ENCODE measurements at places on chromosomes 6 and 20.

DNA sequence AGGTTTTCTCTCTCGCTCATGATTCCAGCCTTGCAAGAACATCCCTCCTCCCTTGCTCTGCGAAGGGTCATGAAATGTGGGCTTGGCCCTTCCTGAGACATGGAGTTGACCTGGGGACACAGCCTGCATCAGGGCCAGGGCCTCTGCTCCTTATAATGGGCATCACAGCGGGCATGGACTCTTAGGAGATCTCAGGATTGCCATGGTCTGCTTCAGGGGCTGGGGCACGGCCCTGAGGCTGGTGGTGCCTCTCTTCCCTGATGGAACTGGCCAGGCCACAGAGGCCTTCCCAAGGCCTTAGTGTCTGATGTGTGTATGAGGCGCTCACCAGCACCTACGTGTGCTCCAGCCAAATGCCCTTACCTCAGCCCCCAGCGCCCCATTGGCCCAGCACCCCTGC, 23.9 kb downstream of the ENTPD6 start:
- DNase-seq = no peak

- no peak for DNase-seq
Measured at GRCh38 chr6:137089305-137089704, 44.5 kb upstream of the IL20RA start.

GRCh38 chr6:147099974-147100373, 104.2 kb upstream of the STXBP5 start:
- DNase-seq = peak; percentile 32

DNA sequence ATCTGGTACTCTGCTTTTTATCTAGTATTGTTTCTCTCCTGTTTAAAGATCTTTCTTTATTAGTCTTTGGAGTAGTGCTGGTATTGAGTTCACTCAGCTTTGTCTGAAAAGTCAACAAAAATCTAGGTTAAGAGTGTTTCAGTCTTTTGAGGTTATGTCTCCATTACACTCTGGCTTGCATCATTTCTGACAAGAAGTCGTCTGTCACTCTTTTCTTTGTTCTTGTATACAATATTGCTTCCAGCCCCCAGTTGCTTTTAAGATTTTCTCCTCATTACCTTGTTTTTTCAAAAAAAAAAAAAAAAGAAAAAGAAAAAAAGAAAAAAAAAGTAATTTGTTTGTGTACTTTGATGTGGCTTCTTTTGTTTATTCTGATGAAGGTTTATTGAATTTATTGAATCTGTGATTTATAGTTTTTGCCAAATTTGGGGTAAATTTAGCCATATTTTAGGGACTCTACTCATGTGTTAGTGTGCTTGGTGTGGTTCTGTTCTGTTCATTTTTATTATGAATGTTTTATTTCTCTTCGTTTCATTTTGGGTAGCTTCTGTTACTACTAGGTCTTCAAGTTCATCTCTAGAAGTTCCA, 408.9 kb downstream of the CDKAL1 start:
- no peak for DNase-seq

DNA sequence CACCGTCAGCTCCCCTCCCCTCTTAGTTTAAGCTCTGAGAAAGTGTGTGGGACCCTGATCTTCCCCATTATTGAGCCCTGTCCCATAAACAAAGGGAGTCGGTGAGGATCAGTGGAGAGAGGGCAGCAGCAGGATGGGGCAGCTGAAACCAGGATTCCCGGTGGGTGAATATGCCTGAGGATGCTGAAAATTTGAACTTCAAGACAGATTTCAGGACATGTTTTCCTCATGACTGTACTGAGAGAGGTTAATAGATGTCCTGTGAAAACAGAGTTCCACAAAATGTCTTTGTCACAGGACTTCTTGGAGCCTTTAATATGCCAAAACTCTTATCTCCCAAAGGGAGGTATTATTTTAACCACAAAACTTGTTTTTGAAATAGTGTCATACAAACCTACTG, 53.5 kb upstream of the SLC22A16 start:
- no peak for DNase-seq

- DNase-seq = no peak
Measured at GRCh38 chr20:48618052-48618451, 209.7 kb downstream of the PREX1 start.

- DNase-seq = no peak
Measured at GRCh38 chr20:32115211-32115767, 5.8 kb downstream of the TM9SF4 start.

GRCh38 chr20:31476643-31477215, 1.6 kb downstream of the REM1 start:
- no peak for DNase-seq

- no peak for DNase-seq
Measured at GRCh38 chr20:5070570-5070969, 49.2 kb downstream of the PCNA start.

- no peak for DNase-seq
Measured at GRCh38 chr20:48538856-48539255, 288.9 kb downstream of the PREX1 start.

GRCh38 chr6:8645212-8645611, 209.9 kb upstream of the SLC35B3 start:
- DNase-seq = no peak

DNA sequence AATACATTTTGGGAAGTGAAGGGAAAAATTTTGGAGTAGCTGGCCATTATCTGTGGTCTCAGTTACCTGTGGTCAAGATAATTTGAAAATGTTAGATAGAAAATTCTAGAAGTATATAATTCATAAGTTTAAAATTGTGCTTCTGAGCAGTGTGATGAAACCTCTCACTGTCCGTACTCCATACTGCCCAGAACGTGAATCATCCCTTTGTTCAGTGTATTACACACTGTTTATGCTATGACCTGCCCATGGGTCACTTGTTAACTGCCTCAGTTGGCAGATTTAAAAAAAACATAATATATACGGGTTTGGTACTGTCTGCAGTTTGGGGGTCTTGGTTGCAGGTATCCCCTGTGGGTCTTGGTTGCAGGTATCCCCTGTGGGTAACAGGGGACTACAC, 4.1 kb upstream of the CALHM5 start:
- no peak for DNase-seq

DNA sequence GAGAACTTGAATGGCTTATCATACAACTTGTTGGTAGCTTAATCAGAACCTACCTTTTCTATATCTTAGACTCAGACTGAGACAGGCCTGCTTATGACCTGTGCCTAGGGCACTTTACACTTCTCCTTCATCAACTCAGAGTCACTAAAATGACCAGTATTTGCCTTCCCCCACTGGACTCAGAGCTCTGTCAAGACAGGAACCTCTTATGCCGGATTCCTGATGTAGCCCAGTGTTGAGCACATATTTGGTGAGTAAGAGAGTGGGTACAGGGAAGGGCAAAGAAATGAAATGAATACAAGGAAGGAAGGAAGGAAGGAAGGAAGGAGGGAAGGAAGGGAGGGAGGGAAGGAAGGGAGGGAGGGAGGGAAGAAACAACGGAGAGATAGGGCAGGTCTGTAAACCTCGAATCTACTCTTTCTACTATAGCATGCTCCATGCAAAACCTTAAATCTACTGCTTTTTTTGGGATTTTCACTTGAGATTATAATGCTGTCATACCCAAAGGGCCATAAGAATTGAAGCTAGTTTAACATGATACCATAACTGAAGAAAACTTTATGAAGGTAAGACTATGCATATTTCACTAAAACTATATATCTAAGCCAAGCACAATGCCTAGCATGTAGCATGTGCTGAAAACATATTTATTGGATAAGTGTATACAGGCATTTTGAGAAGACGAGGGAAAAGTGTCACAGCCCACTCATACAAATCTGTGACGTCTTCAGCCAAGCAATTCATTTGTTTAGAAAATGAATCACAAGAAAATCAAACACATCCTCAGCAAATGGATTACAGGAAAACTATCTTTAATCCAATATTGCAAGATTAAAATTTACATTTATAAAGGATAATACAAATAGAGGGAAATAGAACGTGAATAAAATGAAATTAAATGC, 89.9 kb downstream of the RFX6 start:
- DNase-seq = no peak

DNA sequence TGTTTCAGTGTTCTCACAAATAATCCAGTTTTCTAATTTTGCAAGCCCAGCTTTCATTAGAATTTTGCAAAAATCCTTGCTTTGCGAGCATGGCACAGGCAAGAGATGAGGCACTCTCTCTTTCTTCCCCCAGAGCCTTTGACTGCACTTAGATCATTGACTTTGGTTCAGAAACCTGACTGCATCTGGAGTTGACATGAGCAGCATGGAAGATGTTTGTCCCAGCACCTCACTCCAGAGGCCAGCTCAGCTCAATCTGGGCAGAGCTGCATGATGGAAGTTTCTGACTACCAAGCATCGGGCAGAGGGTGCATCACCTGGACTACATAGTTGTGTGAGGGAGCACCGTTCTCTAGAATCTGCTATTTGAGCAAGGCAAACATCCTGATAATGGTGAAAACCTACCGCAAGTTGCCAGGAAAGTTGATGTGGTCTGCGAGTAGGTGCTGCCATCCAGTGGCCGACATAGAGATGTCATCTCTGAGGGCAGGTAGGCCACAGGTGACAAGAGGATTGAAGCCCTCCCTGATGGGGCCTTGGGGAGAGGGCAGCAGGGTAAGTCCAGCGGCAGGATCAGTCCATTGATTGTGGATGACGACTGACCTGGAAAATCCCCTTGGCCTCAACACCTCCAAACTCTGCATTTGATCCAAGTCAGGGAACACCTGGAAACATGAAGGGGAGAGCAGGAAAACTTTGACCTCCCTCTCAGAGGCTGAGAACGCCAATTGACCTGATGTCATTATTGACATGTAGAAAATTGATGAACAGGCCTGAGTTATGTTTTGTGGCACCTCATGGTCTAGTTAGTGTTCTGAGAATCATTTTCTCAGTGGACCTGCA, 3.8 kb upstream of the LPA start:
- DNase-seq = no peak

All from HTR-8/SVneo (cell line).